Left renal pelvis (tissue), 4 donors: ENCODE measurements at places on chromosomes 7 and 10.

DNA sequence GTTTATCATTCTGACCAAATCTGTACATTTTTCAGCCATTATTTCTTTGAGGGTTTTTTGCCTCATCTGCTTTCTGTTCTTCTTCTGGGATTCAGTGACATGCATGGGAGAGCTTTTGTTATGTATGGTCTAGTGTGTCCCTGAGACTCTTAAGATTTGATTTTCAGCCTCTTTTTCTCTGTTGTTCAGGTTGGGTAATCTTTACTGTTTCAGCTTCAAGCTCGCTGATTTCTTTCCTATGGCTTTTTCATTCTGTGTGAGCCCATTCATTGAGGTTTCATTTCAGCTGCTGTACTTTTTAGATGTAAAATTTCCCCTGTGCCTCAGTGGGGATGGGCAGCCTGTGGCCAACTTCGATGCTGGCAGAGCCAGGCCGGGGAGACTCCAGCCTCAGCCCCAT, 38.1 kb downstream of the FOXK1 start:
- DNase-seq = no peak

- no peak for DNase-seq
These were observed 426.4 kb downstream of the PTPRN2 start for GRCh38 chr7:158161194-158161593.

- DNase-seq = no peak
These were observed 214.0 kb upstream of the PRSS58 start for GRCh38 chr7:142471820-142472219.

- DNase-seq = no peak
These were observed 141.4 kb upstream of the FOXP2 start for GRCh38 chr7:114273218-114273617.

GRCh38 chr10:10797513-10797912, 220.2 kb upstream of the CELF2 start:
- no peak for DNase-seq

DNA sequence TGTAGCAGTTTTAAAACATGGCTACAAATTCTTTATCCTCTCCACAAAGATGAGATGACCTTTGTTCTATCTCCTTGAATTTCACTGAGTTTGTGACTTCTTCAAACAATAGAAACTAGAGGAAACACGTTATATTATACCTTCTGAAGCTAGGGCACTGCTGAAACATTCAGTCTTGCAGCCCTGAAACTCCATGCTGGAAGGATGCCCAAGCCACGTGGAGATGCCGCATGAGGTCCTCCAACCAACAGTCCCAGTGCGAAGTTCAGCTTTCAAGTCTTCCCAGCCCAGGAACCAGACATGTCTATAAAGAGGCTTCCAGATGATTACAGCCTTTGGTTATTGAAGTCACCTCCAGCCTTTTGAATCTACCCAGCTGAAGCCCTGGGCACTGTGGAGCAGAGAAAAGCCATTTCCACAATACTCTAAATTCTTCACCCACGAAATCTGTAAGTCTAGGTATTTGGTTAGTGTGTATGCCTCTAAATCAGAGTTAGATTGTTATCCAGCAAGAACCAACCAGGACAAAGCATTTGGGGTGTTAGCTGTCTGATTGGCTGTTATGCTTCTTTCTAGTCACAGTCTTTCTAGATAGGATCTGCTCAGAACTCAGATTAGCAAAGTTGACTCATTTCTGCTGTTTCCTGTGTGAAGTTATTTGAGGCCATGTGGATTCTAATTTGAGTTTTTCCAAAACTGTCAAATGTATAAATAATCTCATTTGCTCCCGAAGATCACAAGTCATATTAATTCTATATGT, 186.5 kb upstream of the TMEM72 start:
- DNase-seq = no peak

DNA sequence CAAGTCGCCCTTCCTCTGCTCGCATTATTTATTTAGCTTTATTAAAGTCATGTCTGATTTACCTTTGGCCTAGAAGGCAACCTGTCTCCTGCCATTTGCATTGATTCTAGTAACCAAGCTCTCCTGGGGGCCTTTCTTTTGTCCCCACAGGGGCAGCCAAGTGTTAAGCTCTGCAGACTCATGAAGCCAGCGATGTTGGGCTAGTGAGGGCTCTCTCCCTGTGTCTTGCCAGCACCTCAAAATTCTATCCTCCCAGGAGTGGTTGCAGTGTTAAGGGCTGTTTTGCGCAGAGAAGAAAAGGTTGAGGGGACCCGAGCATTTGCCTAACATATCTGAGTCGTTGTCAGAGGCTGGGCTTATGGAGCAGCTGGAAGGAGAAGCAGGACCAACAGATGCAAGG, 61.9 kb downstream of the AOC1 start:
- DNase-seq = no peak

DNA sequence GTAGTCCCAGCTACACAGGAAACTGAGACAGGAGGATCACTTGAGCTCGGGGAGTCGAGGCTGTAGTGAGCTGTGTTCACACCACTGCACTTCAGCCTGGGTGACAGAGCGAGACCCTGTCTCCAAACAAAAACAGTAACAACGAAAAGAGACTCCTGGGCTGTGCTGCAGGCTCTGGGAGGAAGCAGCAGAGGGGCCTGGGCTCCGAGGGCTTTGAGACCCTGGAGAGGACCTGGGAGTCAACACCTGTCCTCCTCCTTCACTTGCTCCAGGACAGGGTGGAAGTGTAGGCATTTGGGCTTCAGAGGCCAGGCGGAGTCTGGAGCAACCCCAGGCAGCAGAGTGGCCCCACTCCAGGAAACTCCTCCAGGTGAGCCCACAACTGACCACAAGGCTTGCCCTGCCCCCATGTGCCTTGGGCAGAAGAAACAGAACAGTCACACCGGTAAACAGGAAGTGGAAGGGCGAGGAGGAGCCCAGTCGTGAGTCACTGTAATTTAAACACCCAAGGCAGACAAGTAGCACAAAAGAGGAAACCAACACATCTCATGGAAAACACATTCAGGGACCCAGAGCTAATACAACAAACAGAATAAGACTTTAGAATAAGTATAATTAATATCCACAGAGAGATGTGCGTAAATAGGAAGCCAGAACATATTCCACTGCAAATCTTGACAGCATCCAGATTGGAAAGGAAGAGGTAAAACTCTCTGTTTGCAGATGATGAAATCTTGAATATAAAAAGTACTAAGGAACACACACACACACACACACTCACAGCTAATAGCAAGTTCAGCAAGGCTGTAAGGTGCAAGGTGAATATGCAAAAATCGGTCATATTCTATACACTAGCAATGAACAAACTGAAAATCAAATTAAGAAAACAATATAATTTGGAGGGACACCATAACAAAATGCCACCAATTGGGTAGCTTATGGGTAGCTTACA, 20.5 kb upstream of the RASGEF1A start:
- no peak for DNase-seq

- DNase-seq = no peak
These were observed 4.8 kb downstream of the GSTO1 start for GRCh38 chr10:104259456-104259855.
